ENCODE measurements at places on chromosomes 7 and 10. TPM values are rescaled to one million over a fixed set of nuclear protein-coding genes. Genes with fewer than 3 reads are reported as not detected.

The GLCCI1 gene
- total RNA-seq: 9.1 TPM

DNA sequence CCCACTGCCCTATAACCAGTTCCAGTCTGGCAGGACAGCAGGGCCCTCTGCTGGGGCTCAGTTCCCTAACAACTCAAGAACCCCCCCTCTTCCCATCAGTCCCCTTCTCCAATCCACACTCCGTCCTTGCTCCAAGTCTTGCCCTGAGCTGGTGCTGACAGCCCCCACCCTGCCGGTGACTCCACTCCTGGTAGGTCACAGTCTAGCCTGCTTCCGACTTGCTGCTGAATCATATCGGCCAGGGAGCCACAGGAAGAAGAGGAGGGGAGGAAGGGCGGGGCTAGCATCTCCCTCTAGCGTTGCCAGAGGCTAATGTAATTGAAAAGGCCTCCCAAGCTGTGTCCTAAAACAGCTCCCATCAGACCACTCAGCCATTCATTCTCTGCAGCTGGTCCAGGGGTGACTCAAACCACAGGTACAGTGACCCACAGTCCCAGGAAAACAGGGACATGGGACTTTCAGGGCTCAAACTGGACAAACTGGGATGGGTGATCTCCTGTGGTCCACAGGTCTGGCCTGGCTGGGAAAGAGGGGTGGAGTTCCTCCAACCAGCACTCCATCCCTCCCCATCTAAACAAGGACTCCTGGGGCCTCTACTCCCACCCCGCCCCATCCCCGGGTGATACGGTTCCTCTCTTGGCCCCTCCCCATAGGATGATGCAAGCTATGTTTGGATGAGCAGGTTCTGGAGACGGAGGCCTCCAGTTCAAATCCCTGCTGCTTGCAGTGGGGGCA lies 158.8 kb downstream of the SH3PXD2A start:
- peak; percentile 70 for DNase-seq

The UCMA gene
- total RNA-seq: not detected

The SLC16A12 gene
- 0.18 TPM for total RNA-seq

DNA sequence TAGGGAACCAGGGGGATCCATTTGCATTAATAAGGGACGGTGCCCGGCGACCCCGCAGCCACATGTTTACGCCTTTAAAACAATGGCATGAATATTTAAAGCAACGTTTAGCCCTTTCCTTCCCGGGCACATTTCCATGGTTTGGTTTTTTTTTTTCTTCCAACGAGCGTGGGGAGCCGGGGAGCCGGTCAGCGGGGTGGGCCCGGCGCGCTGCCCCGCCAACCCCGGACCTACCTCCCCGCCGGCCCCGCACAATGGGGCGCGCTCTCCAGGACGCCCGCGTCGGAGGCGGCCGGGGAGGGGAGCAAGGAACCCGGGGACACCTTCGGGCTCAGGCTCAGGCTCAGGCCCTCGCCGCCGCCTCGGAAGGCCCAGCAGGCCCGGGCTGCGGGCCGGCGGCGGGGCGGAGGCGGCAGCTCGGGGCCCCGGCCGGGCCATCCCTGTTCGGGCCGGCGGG lies 1.0 kb downstream of the SEPHS1 start:
- peak; percentile 27 for DNase-seq

The MTERF1 gene
- total RNA-seq: 19.9 TPM

The TMEM229A gene
- not detected for total RNA-seq

The NEUROG3 gene
- not detected for total RNA-seq

The MAP3K8 gene
- 1.2 TPM for total RNA-seq

DNA sequence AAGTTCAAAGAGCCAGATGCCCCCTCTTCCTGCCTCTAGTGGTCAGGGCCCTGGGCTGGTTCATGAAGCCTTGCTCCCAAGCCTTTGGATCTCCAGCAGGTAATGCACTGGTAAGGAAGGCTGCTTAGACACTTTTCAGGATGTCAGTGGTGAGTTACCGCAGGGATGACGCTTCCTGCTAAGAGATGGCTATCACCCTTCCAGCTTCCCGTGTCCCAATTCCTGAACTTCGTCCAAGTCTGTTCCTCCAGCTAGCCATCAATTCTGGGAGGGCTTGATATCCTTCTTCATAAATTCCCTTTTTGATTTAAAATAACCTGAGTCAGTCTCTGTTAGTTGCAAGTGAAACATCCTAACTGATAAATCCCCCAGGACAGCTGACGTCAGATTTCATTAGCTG lies 221.2 kb downstream of the PLXNA4 start:
- no peak for DNase-seq

Data from SJCRH30 (cell line).